Osteocyte (in vitro differentiated cells): ENCODE measurements at places on chromosomes 5 and 9. TPM values are rescaled to one million over a fixed set of nuclear protein-coding genes. Genes with fewer than 3 reads are reported as not detected.

DNA sequence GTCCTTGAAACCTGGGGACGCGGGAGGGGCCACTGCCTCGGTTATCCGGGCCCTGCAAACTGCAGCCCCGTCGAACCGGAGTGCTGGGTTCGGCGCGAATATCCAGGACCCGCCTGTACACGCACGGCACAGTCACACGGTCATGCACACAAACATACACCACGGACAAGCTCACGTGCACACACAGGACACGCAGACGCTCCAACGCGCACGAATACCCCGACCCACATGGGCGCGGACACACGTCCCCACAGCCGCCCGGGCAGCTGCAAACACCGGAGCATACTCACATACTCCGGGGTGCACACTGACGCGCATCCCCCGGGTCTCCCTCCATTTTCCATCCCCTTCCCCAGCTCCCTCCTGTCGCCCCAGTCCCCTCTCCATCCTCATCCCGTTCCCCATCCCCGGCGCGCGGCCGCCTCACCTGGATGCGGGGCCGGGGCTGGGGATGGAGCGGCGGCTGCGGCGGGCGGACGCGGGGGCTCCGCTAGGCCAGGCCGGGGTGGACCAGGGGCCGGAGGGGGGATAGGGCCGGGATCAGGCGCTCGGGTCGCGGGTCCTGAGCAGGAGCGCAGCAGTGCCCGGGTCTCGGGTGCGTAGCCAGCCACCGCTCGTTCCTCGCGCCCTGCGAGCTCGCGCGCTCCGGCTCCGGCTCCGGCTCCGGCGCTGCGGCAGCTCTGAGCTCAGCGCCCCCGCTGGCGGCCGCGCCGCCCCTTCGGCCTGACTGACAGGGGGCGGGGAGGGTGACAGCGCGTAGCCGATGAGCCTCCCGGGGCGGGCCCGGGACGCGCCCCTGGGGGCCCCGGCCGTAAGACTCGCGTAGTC is at the start of the genes EIF4E1B and SNCB:
Gene EIF4E1B, plus strand, starts transcription at position 823 of the 828 bp plus-strand sequence. CDS start 12,113 bp downstream, outside the sequence.
Gene SNCB, minus strand, starts transcription at position 682 of the 828 bp plus-strand sequence. CDS start 880 bp downstream, outside the sequence.
- DNase-seq, result no peak

DNA sequence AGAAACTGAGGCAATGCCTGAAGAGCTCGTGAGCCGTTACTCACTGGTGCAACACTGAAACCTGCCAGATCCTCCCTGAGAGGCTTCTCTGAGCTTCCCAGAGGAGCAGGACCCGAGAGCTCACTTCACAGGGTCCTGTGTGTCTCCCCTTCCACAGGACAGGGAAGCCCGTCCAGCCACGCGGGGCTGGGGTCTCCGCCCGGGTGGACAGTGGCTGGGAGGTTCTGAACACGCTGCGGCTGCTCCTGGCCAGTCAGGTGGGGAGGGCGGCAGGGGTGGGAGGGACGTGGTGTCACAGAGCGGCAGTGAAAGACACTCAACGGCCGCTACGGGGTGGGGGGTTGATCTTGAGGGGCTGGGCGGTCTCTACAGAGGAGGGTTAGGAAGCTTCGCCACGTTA is 290 bp upstream of the ZDHHC11 start:
- no peak for DNase-seq

GRCh38 chr9:14692470-14693250 is 572 bp downstream of the ZDHHC21 start:
- no peak for DNase-seq

DNA sequence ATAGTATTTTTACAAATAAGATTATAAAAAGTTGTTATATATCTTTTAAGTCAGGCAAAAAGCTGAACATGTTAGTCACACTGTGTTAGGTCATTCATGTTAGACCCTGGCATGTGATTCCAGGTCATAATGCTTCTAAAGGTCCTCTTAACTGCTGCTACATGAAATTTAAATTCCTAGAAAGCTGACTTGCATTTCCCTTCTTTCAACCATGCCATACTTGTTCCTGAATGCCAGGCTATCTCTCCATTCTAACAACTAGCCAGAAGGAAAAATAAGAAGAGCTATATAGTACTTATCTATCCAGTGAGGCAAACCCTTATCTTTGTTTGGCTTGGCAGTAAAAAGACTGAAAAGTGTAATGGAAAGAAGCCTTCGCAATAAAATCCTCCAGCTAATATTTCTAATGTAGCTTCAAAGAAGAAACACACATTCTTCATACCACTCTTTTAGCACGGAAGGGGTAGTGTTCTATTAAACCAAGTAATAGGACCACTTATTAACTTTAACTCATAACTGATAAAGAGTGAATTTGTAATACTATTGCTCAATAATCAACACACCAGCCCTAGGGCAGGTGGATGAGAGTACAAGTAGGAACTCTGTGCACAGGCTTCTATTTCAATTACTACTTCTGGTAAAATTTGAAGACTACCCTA is 310.2 kb downstream of the PDE4D start:
- DNase-seq, result no peak

GRCh38 chr5:137896560-137896959 is 7.3 kb downstream of the PKD2L2 start:
- DNase-seq, result no peak

GRCh38 chr5:1364211-1364610 is 19.3 kb upstream of the CLPTM1L start:
- no peak for DNase-seq

DNA sequence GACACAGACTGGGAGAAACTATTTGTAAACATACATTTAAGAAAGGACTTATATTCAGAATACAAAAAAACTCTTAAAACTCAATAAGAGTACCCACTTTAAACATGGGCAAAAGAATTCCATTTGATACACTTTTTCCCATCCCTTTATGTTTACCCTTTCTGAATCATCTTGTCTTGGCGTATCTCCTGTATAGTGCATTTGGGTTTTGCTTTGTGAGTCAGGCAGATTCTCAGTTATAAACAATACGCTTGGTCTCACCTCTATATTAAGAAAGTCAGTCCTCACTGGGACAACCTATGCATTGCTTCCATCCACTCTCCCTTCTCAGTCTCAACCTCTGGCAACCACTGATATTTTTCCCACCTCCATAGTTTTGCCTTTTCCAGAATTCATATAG is 27.3 kb upstream of the ADAMTS6 start:
- DNase-seq, result no peak

GRCh38 chr9:110825950-110826349 is 157.4 kb downstream of the MUSK start:
- no peak for DNase-seq

- peak; percentile 62 for DNase-seq
Observed at GRCh38 chr5:14522721-14523120, 58.9 kb upstream of the OTULINL start.

DNA sequence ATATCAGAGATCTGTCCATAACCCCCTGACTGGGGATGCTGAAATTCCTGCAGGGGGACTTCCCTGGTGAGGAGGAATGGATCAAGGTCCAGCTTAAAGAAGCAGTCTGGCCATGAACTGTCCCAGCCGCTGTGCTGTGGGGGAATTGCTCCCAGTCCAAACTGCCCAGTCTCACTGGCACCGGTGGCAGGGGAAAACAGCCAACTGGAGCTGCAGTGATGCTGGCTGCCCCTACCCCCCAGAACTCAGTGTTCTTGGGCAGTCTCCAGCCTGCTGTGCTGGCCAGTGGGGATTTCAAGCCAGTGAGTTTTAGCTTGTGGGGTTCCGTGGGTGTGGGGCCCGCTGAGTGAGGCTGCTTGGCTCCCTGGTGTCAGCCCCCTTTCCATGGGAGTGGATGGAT is 306.5 kb upstream of the RPS23 start:
- DNase-seq, result no peak

DNA sequence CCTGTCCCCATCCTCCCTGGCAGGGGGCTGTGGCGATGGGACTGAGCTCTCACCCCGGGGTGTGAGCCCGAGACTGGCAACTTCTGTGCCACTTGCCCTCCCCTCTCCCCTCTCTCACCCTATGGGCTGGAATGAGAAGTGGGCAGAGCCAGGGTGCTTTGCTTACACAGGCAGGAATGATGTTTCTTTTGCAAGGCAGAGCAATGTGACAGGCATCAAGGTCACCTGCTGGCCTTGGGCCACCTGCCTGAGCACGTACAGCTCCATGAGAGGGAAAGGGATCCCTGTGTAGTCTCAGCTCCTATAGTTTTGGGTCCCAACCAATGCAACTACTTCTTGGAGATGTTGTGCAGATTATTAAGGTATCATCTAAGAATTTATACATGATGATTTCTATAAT is 252.8 kb upstream of the DAP start:
- no peak for DNase-seq

DNA sequence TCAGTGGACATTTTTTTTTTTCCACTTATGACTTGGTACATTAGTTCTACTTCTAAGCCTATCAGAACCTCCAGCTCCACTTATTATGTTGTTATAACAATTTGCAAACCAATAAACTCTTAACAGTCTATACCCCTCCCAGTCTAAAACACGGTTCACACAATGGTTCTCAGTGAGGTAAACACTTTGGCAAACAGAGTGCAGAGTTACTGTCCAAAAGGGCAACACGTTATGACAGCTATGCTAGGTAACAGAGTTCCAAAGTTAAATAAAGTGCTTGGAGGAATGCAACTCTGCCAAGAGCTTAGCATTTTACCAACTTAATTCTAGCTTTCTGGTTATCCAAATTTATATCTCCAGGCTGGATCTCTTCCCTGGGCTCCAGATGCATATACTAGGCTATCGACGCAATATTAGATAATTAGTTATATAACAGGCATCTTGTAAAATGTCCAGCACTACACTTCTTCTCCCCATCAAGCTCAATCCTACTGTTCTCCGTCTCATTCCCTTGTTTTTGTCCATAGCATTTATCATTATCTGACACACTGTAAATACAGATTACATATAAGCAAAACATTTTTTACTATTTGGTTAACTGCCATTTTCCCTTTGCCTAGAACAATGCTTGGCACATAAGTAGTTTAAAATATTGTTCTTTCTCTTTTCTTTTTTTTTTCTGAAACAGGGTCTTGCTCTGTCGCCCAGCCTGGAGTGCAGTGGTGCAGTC is 14.3 kb downstream of the FNBP1 start:
- DNase-seq, result no peak

- no peak for DNase-seq
Observed at GRCh38 chr9:306907-307306, 92.2 kb downstream of the DOCK8 start.

GRCh38 chr5:39420482-39421145 is 4.2 kb downstream of the DAB2 start:
- no peak for DNase-seq

DNA sequence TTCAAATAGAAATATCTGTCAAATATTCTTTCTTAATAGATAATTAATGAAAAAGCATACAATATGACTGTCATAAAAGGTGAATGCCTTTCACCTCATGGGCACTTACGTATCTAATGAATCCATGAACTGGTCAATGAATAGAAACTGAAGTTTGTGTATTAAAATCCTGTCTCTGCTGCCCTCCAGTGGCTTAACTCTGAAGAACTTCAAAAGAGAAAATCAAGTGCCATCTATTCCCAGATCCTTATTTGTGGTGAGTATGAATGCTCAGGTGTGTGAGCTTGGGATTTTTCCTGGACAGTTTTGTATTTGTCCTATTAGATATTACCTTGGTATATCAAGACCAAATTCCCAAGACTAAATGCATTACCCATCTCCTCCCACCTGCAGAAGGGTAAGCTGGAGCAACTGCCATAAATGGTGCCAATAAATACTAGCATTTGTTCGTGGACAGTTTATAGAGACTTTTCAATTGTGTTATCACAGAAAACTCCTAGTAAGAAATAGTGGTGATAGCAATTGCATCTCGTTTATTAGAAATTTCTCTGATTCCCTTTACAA is 44.0 kb upstream of the SVEP1 start:
- no peak for DNase-seq

DNA sequence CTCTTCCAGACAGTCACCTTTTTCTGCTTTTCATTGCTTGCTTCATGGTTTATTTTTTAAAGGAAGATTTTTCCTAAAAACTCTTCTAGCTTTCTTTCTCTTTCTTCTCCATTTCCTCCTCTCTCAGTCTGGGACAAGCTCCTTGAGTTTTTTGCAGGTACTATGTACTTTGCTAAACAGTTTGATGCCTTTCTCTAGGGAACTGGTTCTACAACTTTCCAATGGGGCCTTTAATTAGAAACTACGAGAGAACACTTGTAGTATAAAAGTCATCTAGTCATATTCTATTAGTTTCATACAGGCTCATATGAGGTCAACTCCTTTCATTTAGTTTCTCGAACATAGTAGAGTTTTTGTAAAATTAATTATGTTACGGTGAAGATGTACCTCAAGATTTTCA is 189.6 kb downstream of the DOCK8 start:
- no peak for DNase-seq

DNA sequence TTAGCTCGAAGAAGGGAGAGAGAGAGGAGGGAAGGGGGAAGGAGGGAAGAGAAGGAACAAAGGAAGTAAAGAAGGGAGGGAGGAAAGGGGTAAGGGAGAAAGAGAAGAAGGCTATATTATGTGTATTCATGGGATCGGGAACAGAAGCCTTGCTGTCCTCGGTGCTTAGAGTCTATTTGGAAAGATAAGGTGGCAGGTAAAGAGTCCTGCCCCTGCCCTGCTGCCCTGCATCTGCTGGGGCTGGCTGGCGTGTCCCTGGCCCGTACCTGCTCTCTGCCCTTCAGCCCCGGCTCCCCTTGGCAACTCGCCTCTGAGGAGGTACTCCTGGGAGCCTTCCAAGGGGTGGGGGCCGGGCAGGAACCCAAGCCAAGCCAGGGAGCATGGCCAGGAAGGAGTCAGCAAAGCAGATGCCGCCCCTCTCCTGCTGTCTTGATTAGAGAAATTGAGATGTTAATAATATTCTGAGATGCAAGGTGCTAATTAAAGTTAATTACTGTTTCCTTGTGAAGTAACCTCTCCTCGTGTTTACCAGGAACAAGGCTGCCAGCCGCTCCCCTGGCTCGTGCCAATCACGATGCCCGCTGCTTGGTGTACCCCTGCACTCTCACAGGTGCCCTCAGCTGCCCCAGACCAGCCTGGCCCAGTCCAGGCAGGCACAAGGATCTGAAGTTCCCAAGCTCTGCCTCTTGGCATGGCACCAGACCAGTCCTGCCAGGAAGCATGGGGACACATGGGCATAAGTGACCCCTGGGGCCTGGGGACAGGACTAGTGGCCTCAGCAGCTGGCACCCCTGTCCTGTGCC is 36.6 kb downstream of the PCDH1 start:
- no peak for DNase-seq

KIF20A gene
- total RNA-seq, result 14.7 and 16.4 TPM in 2 replicates

SHISAL2B gene
- not detected in 2 replicates for total RNA-seq

ASPN gene
- total RNA-seq, result 116 and 129 TPM in 2 replicates

ST6GALNAC6 gene
- 73.4 and 77.0 TPM in 2 replicates for total RNA-seq

MEGF9 gene
- total RNA-seq, result 21.4 and 21.9 TPM in 2 replicates

PCDHA7 gene
- 2.0 and 2.1 TPM in 2 replicates for total RNA-seq

PITX1 gene
- total RNA-seq, result 0.13 TPM in 1 of 2 replicates, not detected in the other

PCDHGA10 gene
- total RNA-seq, result 22.4 and 24.0 TPM in 2 replicates

C9orf153 gene
- total RNA-seq, result 0.40 TPM in 1 of 2 replicates, not detected in the other

SLC9A3 gene
- total RNA-seq, result 1.2 and 1.7 TPM in 2 replicates
